ENCODE measurements at places on chromosomes 3 and 15. TPM values are rescaled to one million over a fixed set of nuclear protein-coding genes. Genes with fewer than 3 reads are reported as not detected.

Gene LDHAL6B
- total RNA-seq, result not detected

Gene MTHFS
- total RNA-seq, result 31.5 TPM

DNA sequence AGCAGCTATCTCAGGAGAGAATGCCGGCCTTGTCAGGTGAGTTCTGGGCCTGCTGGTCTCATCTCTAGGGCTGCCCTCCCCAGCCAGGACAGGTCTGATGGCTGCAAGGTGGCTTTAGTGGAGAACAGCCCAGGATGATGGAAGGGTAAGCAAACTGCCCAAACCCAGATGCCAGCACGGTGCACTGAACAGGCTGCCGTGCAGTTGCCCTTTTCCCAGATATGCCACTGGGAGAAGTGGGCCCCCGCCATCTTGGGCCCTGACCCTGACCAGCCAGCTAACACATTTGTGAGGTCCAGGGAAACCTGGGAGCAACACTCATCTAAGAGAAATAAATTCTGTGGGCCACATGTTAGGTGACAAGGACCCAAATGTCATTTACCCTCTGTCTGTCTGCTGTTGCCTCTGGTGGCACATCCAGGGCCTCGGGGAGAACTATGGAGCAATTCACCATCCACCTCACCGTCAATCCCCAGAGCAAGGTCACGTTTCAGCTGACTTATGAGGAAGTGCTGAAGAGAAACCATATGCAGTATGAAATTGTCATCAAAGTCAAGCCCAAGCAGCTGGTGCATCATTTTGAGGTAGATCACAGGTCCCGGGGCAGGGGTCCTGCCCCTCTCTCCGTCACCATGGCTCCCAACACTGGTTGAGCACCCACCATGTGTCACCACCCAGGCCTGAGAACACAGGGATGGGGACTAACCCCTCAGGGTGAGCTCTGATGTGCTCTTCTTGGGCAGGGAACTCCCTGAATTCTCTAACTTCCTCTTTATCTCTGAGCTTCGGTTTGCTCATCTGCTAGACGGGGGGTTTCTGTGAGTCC, 1.8 kb downstream of the ITIH1 start:
- H3K4me1 ChIP-seq, result peaks cover 6% of the 10 kb centered on the region
- peak; percentile 11 for DNase-seq
- no peak overlapping the region for H3K27ac ChIP-seq

DNA sequence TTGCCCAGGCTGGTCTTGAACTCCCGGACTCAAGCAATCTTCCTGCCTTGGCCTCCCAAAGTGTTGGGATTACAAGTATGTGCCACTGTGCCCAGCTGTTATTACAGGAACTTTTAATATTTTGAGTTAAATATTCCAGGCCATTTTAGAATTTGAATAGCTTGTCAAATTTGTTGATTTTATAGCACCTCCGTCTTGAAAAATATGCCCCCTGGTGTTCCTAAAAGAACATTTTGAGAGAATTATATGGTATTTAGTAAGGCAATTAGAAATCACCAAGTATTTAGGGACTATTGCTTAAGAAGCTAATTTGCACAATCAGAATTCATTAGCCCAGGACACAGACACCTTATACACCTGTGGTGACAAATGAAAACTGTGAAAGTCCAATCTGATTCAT, 23.7 kb downstream of the PDE8A start:
- H3K4me3 ChIP-seq, result no peak overlapping the region
- H3K27me3 ChIP-seq, result no peaks in the 10 kb centered on the region
- H3K4me1 ChIP-seq, result peaks cover 28% of the 10 kb centered on the region
- peaks cover 2% of the 10 kb centered on the region for H3K36me3 ChIP-seq
- no peak for DNase-seq

GRCh38 chr15:88792342-88793282, 10.6 kb upstream of the ACAN start:
- no peaks in the 10 kb centered on the region for H3K4me1 ChIP-seq
- DNase-seq, result no peak
- H3K4me3 ChIP-seq, result no peak overlapping the region
- peaks cover 45% of the 10 kb centered on the region for H3K27me3 ChIP-seq
- no peak overlapping the region for H3K27ac ChIP-seq

GRCh38 chr3:124107104-124107890, 115.4 kb upstream of the ROPN1 start:
- no peaks in the 10 kb centered on the region for H3K36me3 ChIP-seq
- H3K27ac ChIP-seq, result no peak overlapping the region
- no peak overlapping the region for H3K4me3 ChIP-seq
- no peaks in the 10 kb centered on the region for H3K4me1 ChIP-seq

GRCh38 chr3:112709911-112710310, 69.0 kb upstream of the CCDC80 start:
- H3K4me1 ChIP-seq, result no peaks in the 10 kb centered on the region
- H3K27ac ChIP-seq, result no peak overlapping the region
- peaks cover 47% of the 10 kb centered on the region for H3K27me3 ChIP-seq
- no peak overlapping the region for H3K4me3 ChIP-seq
- no peaks in the 10 kb centered on the region for H3K36me3 ChIP-seq

- no peak overlapping the region for H3K4me3 ChIP-seq
- H3K36me3 ChIP-seq, result peaks cover 5% of the 10 kb centered on the region
- H3K4me1 ChIP-seq, result peaks cover 5% of the 10 kb centered on the region
- peaks cover under 1% of the 10 kb centered on the region for H3K27me3 ChIP-seq
- DNase-seq, result no peak
Measured at GRCh38 chr3:141392416-141392815, 24.1 kb downstream of the ZBTB38 start.

DNA sequence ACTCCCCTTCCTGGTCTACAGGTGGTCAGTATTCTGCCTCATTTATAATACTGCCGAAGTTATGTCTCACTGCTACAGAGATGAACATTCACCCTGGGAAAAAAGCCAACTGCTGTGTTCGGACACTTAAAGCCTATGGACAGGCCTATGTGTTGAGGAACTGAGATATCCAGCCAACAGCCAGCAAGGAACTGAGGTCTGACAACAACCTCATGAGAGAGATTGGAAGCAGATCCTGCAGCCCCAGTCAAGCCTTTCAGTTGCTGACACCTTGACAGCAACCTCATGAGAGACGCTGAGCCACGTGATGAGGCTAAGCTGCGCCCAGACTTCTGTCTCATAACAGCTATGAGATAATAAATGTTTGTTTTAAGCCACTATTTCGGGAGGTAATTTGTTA, 18.2 kb upstream of the FHIT start:
- H3K27ac ChIP-seq, result no peak overlapping the region
- H3K4me3 ChIP-seq, result no peak overlapping the region
- H3K36me3 ChIP-seq, result no peaks in the 10 kb centered on the region
- no peak for DNase-seq
- H3K4me1 ChIP-seq, result no peaks in the 10 kb centered on the region
- H3K27me3 ChIP-seq, result peaks cover 8% of the 10 kb centered on the region

GRCh38 chr3:188754267-188754666, 417.5 kb upstream of the TPRG1 start:
- H3K27me3 ChIP-seq, result no peaks in the 10 kb centered on the region
- H3K4me3 ChIP-seq, result no peak overlapping the region
- H3K27ac ChIP-seq, result no peak overlapping the region
- no peaks in the 10 kb centered on the region for H3K36me3 ChIP-seq
- DNase-seq, result no peak

DNA sequence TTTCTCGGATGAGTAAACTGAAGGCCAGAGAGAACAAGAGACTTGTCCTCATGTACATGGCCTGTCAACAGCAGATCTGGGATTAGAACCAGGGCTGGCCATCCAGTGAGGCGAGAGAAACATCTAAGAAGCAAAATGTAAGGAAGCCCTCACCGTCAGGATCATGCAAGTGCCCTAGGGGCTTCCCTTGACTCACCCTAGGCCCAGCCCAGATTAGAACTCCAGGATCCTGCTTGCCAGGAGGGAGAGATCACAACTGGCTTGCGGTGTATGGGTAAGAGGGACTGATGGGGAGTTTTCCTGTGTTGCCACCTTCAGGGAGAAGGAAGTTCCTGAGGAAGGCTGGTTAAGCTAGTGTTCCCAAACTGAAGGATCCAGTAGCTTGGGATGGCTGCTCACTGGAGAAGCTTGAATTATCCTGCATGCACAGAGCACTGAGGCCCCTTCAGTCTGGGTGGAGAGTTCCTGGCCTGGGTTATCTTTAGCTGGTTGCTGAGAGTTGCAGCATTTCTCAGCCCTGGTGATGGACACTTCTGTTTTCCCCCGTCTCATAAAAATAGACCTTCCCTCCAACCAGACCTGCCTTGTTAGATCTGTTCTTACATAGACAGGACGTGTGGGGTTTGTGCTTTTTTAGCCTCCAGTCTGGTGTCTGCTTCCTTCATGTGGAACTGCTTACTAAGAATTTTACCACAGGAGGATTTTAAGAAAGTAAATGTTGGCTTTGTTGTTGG, 28.2 kb upstream of the XIRP1 start:
- peaks cover 11% of the 10 kb centered on the region for H3K4me1 ChIP-seq
- DNase-seq, result no peak
- H3K27ac ChIP-seq, result no peak overlapping the region
- H3K27me3 ChIP-seq, result peaks cover 40% of the 10 kb centered on the region
- H3K36me3 ChIP-seq, result no peaks in the 10 kb centered on the region

Data from activated naive CD8-positive, alpha-beta T cell treated with anti-CD3 and anti-CD28 coated beads, Interleukin-2, amount 10 ng/mL, durations not matched to agents 7 days and 5 days (primary cell).